Activated CD4-positive, alpha-beta T cell treated with anti-CD3 and anti-CD28 coated beads, Interleukin-10, Interleukin-2, amounts not matched to agents 100 ng/mL and 50 ng/mL, durations not matched to agents 16 hours and 8 hours (primary cell): ENCODE measurements at places on chromosomes 6 and 20.

- no peak for DNase-seq
Observed at GRCh38 chr6:35510916-35511561, 1.7 kb downstream of the TULP1 start.

DNA sequence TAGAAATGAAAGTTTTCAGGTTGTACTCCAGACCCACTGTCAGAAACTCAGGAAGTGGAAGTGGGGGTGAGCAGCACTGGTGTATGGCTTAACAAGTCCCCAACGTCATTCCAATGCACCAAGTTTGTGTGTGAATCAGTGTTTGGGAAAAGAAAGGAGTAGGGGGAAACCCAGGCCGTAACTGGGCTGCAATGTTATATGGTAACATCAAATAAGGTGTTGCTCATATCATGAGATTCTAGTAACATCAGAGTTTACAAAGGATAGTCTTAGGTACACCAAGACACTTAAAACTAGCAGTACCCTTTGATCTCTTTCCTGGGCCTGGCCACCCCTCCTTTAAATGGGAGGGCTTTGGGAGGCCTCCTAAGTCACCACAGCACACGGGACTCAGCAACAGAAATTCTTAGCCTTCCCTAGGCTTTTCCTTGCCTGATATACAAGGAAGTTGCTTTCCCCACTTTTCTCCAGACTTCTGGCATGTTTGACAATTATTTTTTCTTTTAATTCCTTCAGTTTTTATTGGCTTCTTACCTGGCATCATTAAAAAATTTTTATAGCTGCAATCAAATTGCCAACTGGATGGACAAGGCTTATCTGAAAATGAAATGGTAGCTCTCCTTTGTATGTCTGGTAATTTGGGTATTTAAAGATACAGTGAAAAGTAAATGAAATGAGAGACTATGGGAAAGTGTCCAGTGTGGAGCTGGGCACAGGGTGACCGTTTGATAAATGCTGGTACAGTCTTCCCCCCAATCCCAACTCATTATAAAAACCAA is 15.1 kb downstream of the E2F3 start:
- no peak for DNase-seq

DNA sequence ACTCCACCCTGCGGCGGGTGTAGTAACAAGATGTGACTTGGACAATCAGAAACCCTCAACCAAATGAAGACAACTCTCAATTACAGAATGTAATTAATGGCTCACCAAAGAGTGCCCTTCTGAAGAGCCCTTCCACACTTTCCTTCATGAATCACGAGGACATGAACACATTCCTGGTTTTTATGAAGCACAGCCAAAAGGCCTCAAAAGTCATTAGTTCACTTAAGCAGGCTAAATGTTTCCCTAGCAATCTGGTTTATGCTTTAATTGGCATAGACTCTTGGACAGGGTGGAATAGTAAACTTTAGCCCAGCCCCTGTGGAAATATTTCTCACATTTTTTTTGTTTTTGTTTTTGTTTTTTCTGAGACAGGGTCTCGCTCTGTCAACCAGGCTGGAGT is 20.5 kb downstream of the CPNE5 start:
- no peak for DNase-seq

DNA sequence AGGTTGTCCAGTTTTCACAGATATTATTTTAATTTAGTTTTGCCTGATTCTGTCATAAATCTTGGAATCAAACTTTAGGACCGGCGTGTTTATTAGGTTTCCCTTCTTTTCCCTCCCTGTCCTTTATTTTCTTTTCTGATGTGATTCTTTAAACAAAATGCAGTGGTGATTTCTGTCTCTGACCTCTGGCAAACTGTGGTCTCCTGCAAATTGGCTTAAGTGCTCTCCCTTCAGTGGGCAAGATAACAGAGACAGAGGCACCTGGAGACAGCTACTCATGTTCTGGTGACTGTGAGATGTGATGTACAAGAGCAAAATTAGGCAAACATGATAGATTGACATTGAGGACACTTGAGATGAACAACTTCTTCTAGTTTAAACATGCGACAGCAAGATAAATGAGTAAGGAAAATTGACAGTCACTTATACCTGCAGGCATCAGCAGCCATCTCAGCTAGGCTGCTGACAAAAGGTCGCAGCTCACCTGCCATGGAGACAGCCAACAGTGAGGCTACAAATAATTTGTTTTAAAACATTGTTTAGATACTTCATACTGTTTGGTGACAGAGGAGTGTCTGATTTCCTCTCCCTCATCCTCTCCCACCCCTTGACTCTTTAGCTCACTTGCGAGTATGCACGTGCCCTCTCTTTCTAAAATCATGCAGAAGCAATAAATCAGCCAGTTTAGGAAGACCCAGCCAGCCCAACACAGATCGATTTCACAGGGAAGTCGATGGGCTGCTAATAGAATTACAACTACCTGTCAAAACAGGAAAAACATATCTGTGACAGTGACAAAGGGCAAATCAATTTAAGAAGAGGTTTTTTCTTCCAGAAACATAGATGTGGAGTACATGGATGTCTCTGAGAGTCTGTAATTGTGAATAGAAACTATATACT is 63.4 kb upstream of the MAP3K7 start:
- DNase-seq: no peak

GRCh38 chr20:51562332-51563173 is 20.0 kb upstream of the NFATC2 start:
- no peak for DNase-seq

DNA sequence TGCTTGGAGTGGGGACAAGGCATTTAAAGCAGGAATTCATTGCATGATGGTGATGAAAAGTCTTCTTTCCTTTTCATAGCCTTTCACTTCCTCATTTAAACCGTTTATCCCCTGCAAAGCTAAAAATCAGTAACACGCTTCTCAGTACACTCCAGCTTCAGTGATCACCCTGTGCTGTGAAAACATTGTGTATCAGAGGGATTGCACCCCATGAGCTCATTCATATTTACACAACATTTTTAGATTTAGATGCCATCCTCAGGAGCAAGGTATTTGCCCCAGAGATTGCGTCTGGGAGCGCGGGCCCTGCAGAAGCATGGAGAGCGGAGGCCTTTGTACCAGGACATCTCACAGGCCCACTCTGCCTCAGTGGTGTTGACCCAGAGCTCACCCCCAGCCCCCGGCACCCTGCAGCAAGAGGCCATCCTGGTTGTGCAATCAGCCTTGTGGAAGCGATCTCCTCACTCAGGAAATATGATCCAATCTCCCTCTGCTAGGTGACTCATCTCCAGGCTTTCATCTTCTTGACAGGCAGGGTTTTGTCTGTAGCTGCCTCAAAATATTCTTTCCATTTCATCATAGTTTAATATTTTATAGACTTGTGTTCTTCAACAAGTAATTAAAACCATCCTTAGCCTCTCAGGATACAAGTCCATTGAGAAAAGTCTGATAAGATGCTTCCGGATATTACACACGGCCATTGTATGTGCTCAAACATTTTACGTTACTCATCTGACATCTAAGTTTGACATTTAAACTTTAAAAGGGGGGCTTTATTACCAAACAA is 38.9 kb upstream of the THBS2 start:
- DNase-seq: no peak

GRCh38 chr6:163250116-163250515 is 164.4 kb upstream of the QKI start:
- no peak for DNase-seq

DNA sequence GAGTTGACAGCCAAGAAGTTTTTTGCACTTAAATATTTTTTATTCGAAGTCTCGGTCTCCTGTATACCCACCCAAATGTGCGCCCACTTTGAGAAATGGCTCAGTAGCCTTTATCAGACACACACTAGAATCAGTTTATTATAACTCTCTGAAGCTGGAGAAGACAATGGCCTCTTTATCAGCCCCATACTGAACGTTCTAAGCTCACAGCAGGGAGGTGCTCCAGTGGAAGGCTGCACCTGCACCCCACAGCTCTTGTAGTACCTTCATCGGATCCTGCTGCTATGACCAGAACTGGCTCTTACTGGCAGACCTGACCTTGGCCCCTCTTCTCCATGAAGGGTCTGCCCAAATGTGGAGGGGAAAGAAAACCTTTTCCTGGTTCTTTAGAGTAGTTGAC is 165.0 kb upstream of the SCGN start:
- DNase-seq: no peak

DNA sequence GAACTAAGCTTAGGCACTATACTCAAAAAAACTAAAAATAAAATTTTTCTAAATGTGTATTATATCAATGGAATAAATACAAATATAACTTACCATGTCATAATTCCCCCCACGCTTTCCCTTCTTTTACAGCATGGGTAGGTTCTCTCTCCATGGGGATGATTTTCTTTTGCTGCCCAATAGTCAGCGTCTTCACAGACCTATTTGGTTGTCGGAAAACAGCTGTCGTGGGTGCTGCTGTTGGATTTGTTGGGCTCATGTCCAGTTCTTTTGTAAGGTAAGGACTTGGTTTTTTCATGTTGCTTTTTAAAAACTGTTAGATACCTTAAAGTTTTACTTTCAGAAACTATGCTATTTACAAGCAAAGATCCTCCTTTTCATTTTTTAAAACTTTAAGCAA is 85.3 kb downstream of the SLC16A10 start:
- no peak for DNase-seq

DNA sequence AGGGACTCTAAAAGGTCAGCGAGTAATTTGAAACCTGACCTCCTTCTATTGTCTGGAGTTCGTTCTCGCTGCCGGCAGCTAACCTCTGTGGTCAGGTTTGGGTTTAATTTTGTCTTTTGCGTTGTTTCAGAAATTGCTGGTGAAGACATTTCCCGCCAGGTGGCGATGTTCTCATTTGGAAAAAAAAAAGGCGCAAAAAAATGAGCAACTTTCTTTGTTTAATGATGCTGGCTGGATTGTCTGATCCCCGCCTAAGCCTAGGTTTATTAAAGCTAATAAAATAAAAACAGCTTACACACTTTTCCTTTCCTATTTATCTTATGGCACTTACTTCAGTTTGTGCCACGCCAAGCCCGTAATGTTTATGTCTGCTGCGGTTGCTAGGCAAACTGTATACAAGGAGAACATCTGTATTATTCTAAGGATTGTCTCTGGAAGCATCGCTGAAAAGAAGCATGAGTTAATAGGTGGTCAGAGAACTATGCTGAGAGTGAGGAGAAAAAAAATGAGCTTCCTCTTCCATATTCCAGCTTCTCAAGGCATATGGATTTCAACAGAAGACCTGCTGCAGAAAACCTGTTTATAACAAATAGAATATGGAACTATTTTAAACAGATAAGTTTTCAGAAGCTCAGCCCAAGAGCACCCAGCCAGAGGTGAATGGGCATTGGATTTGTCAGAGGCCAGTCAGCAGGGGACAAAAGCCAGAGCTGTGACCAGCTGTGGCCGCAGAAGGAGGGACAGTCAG is 205.7 kb downstream of the DOK5 start:
- DNase-seq: peak; percentile 22

GRCh38 chr6:107116328-107116892 is 1.1 kb upstream of the BEND3 start:
- peak; percentile 27 for DNase-seq

GRCh38 chr6:146857980-146858347 is 259.2 kb downstream of the ADGB start:
- DNase-seq: no peak

DNA sequence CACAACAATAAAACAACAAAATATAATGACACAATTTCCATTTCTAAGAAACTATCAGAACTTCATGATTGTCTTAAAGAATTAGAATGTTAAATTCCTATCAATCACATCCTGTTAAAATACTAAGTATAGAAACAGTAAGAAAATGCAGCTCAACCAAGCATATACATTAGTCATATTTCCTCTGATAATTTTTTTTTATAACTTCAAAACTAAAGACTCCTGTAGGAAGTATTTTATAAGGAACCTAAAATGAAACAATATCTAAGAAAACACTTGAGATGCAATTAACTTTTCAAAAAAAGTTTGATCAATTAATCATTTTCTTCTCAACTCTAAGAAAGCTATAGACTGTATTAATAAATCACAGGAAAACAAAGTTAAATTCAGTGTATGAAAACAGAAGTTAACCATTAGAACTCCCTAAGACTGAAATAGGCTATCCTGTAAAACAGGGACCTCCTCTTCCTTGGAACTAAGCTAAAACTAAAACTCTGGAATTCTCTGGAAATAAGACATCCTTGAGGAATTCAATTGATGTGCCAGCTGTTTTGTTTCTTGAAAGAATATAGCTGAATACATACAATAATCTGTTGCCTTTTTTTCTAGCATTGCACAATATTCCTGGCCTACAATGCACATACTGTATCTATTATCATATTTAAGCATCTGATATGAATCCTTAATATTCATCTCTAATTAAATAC is 19.8 kb downstream of the FKBP5 start:
- no peak for DNase-seq

- DNase-seq: no peak
Observed at GRCh38 chr6:119454714-119455113, 105.2 kb upstream of the MAN1A1 start.

- DNase-seq: no peak
Observed at GRCh38 chr6:129243377-129243776, 360.4 kb downstream of the LAMA2 start.
